Stimulated activated CD4-positive, alpha-beta T cell treated with anti-CD3 and anti-CD28 coated beads, Interleukin-2, amount 100 ng/mL, for 24 hours (primary cell): ENCODE measurements at places on chromosomes 2 and 18.
A peak's percentile ranks its signal among the peaks of the same experiment; 100 is the strongest.

DNA sequence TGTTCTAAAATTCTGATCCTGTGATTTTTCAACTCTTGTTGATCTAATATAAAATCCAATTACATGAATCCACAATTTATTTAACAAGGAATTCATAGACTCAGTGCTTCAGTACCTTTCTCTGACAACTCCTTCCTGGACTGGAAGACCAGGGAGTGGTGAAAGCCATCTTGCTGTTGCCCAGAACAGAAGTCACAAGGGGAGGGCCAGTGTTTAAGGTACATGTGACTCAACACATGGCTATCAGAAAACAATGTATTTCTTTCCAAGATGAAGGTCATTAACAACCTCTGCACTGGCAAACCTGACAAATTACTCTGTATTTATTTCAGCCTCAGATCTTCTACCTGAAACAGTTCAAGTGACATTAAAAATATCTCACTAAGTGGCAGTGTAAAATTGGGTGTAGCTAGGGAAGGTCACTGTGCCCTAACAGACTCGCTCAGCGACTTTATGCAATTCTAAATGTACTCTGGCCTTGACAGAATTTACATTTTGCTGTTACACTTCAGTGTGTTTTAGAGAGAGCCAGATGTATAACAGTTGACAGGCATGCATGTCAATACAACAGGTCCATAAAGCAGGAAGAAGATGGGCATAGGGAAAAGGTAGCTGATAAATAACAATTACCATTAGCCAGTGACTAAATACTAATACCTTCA lies 75.4 kb downstream of the NCKAP5 start:
- no peak for DNase-seq

DNA sequence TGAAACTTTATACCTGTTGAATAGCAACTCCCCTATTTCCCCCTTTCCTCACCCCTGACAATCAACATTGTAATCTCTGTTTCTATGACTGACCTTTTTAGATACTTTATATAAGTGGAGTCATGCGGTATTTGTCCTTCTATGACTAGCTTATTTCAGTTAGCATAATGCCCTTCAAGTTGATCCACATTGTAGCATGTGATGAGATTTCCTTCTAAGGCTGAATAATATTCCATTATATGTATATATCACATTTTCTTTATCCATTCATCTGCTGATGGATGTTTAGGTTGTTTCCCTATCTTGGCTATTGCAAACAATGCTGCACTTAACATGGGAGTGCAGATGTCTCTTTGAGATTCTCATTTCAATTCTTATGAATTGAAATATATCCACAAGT lies 9.5 kb downstream of the FASTKD2 start:
- DNase-seq = no peak

DNA sequence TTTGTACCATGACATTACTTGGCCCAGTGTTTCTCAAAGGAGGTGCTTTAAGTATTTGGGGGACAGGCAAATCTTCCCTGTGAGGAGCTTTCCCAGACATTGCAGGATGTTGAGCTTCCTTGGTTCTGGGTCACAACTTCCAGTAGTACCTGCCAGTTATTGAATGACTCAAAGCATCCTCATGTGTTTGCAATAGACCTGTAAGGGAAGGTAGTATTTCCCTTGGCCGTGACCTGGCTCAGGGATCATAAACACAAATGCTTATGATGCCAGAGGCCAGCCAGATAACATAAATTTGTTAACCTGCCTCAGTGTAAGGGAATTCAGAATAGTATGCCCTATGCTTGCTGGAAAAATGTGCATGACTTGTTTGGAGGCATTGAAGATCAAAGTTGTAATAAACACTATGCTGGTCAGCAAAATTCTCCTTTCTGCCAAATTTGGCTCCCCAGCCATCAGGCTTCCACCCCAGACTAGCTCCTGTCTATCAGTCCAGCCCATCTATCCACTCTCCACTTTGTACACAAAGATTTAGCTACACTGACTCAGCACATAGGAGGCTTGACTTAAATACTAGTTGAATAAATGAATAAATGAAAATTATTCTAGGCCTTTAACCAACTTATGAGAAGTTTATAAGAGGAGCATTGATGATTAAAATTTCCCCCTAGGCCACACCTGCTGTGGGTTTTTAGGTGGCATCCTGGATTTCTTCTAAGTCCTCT lies 102.0 kb upstream of the EFEMP1 start:
- DNase-seq = no peak

- DNase-seq = no peak
Measured at GRCh38 chr2:198385856-198386255, 581.5 kb downstream of the PLCL1 start.

GRCh38 chr2:135773319-135773718 lies 31.7 kb downstream of the UBXN4 start:
- no peak for DNase-seq

DNA sequence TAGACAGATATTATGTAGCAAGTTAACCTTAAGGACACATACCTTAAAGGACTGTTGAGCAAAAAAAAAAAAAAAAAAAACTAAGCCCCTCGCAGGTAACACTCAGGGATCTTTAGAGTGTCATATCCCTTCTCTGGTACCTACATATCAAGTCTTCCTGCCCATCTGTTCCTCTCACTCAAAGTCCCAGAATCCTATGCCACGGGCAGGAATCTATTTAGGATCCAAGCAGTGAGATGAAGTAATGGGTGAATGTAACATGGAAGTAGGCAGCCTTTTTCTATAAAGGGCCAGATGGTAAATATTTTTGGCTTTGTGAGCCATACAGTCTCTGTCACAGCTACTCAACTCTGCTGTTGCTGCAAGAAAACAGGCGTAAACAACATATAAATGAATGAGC lies 496.7 kb downstream of the STK39 start:
- DNase-seq = no peak

- DNase-seq = no peak
Measured at GRCh38 chr2:147098940-147099339, 745.9 kb upstream of the ACVR2A start.

- DNase-seq = no peak
Measured at GRCh38 chr18:6363216-6363615, 51.5 kb downstream of the L3MBTL4 start.

DNA sequence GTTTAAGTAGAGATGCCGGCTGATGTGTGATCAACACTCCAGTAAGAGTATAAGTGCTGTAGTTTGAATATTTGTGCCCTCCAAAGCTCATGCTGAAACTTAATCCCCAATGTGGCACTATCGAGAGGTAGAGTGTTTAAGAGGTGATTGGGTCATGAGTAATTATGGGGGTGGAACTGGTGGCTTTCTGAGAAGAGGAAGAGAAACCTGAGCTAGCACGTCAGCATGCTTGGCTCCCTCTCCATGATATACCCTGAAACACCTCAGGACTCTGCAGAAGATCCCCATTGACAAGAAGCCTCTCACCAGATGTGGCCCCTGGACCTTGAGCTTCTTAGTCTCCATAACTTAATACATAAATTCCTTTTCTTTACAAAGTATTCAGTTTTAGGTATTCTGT lies 584.8 kb downstream of the TSN start:
- DNase-seq = no peak

GRCh38 chr2:55482186-55482884 lies 37.2 kb upstream of the CFAP36 start:
- DNase-seq = no peak

DNA sequence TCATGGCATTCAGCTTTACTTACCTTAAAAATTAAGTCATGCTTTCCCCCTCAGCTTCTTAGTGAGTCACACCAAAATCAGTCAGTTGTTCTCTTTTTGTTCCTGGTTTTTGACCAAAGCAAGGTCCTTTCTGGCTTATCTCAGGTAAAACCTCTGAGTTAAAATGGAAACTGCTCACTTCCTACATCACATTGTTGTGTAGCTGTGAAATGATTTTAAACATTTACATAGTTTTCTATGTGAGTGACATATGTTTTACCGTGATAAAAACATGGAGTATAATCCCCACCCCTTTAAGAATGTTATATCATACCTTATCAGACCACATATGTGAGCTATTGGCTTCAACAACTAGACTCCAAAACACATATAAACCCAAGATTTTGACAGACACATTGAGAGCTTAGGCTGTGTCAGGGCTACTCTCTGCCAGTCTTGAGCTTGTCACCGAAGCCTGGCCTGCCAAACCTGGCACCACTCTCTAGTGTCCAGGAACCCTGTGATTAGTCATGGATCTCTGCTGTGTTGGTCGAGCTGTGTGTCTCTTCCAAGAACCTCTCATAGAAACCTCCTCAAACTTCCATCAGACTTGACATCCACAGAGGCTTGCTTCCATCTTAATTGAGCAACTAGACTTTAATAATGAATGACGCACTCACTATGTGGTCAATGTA lies 294.5 kb upstream of the FBXO11 start:
- no peak for DNase-seq

- DNase-seq = no peak
Measured at GRCh38 chr2:48888066-48888465, 132.5 kb upstream of the LHCGR start.

DNA sequence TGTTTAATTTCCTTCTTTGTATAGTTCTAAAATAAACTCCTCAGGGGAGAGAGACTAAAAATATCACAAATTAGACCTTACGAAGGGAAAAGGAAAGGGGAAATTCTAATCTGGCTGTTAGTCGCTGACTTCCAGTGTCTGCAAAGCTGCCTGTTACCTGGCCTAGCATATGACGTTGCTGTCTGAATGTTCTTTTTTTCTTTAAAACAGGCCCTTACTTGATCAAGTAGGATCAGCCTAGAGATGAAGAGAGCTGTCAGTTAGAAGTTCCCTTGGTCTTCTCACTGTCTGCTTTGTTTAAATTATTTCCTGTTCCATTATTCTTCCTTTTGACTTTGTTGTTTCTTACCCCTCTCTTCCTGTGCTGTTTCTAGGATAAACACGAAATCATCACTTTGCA lies 11.2 kb downstream of the NCK2 start:
- DNase-seq = no peak

- no peak for DNase-seq
Measured at GRCh38 chr2:240596491-240596931, 10.0 kb downstream of the CAPN10 start.

DNA sequence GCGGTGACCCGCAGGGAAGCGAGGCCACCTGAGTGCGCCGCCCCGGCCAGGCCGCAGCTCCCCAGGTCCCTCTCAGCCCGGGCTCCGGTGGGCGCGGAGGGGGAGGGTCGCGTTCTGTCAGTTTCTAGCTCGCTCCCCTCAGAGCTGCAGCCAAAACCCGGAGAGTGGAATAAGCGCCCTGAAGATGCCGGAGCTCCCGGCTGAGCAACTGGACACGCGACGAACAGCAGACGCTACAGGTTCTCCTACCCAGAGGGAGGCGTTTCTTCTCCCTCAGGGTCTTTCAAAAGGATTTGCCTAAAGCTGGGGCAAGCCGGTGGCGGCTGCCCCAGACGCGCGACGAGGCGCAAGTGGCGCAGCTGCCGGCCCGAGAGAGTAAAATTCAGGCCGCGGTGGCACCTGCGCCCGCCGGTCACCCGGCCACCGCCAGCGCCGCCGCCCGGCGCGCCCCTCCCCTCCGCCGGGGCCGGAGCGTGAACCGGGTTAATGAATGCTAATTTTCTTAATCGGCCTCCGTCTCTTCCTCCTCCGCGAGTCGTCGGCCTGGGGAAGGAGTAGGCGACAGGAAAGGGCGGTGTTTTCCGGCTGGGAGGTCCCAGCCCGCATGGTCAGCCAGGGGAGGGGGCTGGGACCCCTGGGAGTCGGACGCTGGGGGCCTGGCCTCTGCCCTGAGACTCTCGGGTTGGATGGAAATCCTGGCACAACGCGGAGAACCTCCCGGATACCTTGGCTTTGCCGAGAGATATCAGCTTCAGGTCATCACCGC lies 845 bp upstream of the CDC42EP3 start:
- DNase-seq = peak; percentile 73

- no peak for DNase-seq
Measured at GRCh38 chr2:27958711-27959378, 68.3 kb downstream of the BABAM2 start.

DNA sequence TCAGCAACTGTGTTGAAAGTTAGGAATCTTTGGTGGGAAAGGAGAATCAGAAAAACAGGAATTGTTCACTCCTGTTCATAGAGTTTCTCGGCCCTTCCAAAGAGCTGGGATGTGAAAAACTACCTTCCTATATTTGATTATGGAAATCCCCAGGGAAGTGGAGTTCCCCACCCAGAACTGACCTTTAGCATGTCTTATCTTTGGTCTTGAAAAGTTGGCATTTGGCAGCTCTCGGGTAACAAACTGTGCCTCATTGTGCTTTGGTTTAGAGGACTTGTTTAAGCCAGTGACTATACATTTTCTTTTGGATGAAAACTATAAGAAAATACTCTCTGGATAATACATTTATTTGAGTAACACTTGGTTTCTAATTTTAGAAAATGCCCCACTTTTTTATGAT lies 51.3 kb upstream of the CERS6 start:
- no peak for DNase-seq

- DNase-seq = peak; percentile 37
Measured at GRCh38 chr2:234422981-234423431, 73.9 kb downstream of the ARL4C start.

GRCh38 chr2:144181001-144181400 lies 338.9 kb downstream of the ZEB2 start:
- no peak for DNase-seq

GRCh38 chr2:150710041-150710440 lies 222.6 kb upstream of the RND3 start:
- no peak for DNase-seq

GRCh38 chr2:70767079-70767698 lies 811 bp downstream of the ADD2 start:
- DNase-seq = no peak

- DNase-seq = no peak
Measured at GRCh38 chr2:99261242-99261641, 5.8 kb upstream of the LYG2 start.

DNA sequence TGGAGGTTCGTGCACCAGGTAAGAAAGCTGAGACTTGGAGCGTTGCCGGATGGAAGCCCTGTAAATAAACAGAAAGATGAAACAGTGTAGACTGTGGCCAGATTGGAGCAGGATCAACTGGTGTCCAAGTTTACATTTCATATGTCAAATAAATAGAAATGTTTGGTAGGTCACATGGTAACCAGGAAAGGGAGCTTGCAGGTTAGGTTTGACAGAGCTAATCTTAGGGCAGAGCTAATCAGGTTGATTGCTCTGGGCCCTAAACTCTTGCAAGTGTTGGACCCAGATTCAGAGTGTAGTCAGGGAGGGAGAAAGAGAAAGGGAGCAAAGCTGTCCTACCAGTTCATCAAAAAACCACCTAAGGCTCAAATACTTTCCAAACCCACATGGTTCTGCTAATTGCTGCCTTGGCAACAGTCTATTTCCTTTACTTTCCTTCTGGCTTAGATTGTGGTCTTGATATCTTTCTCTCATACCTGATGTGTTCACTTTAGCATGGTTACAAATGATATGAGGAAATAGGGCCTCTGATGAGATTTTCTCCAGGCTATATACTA lies 63.2 kb downstream of the G6PC2 start:
- no peak for DNase-seq

GRCh38 chr2:37167636-37168180 lies 10.9 kb upstream of the EIF2AK2 start:
- no peak for DNase-seq

DNA sequence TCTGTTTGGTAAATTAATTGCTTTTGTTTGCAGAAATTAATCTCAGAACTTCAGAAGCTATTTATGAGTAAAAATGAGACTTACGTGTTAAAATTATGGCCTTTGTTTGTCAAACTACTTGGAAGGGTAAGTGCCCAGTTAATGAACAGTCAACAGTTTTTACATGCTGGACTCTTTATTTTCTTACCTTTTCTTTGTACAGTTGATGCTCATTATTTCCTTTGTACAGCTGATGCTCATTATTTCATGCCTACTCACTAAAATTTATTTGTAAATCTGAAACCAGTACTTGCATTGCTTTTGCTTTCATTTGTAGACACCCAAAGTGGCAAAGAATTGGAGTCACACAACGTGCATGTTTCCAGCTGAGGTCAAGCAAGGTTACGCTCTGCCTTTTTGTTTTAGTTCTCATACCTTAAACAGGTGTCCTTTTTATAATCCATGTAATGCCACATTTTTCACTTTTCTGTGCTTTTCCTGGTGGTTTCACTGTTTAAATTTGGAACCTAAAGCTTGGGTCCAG lies 13.3 kb downstream of the RIF1 start:
- no peak for DNase-seq
